Ovary (tissue), 10 donors: ENCODE measurements at places on chromosomes 3 and 15. TPM values are rescaled to one million over a fixed set of nuclear protein-coding genes. Genes with fewer than 3 reads are reported as not detected.

DNA sequence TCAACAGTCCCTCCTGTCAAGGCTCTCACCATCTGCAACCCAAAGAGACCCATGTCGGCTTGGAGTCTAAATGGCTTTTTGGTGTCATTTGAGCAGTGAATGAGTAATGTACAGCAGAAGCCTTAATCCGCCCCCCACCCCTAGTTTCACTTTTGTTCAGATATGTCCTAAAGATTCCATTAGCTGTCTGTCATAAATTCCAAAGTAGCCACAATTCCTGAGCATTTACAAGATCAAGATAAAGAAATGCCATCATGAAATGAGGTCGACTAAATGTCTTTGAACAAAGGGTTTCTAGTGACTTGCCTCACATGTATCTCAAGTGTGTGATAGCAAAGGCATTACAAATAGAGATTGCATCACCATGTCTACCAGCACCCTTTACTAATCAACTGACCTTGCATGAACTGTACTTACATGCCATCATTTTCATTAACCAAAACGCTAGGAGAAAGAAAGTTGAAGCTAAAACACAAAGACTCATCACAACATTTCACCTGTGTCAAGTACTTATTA is 123.8 kb upstream of the PHLDB2 start:
- H3K27ac ChIP-seq = no peak overlapping the region
- H3K27me3 ChIP-seq = no peaks in the 10 kb centered on the region
- peaks cover 14% of the 10 kb centered on the region for H3K4me1 ChIP-seq
- no peak overlapping the region for H3K4me3 ChIP-seq
- no peak for DNase-seq
- H3K36me3 ChIP-seq = no peaks in the 10 kb centered on the region

Gene CLDN18
- not detected for total RNA-seq

Gene ANKRD63
- 0.27 TPM for total RNA-seq

Gene PIGBOS1
- total RNA-seq = 14.9 TPM

GRCh38 chr3:38587548-38588131 is 61.8 kb downstream of the SCN5A start:
- no peaks in the 10 kb centered on the region for H3K27me3 ChIP-seq
- no peaks in the 10 kb centered on the region for H3K4me1 ChIP-seq
- no peak overlapping the region for H3K4me3 ChIP-seq
- DNase-seq = peak; percentile 9

Gene POLQ
- total RNA-seq = 0.41 TPM

- H3K4me1 ChIP-seq = peaks cover 2% of the 10 kb centered on the region
- no peak for DNase-seq
- no peak overlapping the region for H3K4me3 ChIP-seq
- no peaks in the 10 kb centered on the region for H3K36me3 ChIP-seq
- no peak overlapping the region for H3K27ac ChIP-seq
- no peaks in the 10 kb centered on the region for H3K27me3 ChIP-seq
These were observed 13.2 kb downstream of the ABTB1 start for GRCh38 chr3:127685708-127686511.

DNA sequence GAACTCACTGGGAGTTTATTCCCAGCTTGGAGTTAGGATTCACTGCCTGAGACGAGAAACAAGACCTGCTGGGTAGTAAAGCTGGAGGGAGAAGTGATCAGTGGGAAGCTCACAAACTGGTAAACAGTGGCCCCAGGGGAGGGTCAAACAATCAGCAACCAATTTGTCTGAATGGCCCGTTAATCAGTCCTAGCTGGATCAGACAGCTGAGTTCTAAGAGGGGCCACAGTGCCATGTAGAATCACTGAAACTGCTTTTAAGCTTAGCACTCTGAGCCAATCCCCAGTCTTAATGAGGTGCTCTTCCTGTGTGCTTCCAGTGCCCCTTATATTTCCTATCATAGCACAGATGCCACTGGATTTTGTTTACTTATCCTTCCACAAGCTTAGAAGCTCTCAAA is 591.7 kb downstream of the RSL24D1 start:
- no peaks in the 10 kb centered on the region for H3K4me1 ChIP-seq
- no peak overlapping the region for H3K27ac ChIP-seq
- no peaks in the 10 kb centered on the region for H3K27me3 ChIP-seq
- no peaks in the 10 kb centered on the region for H3K36me3 ChIP-seq
- DNase-seq = no peak

Gene HYAL1
- 3.3 TPM for total RNA-seq

GRCh38 chr15:58689646-58690045 is 59.9 kb downstream of the ADAM10 start:
- no peaks in the 10 kb centered on the region for H3K27me3 ChIP-seq
- H3K4me1 ChIP-seq = no peaks in the 10 kb centered on the region
- H3K27ac ChIP-seq = no peak overlapping the region
- no peak overlapping the region for H3K4me3 ChIP-seq
- DNase-seq = no peak
- H3K36me3 ChIP-seq = no peaks in the 10 kb centered on the region

DNA sequence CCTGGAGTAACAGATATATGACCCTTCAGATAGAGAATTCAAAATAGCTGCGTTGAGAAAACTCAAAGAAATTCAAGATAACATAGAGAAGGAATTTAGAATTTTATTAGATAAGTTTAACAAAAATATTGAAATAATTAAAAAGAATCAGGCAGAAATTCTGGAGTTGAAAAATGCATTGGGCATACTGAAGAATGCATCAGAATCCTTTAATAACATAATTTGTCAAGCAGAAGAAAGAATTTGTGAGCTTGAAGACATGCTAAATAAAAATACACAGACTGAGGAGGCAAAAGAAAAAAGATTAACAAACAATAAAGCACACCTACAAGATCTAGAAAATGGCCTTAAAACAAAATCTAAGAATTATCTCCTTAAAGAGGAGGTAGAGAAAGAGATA is 50.5 kb downstream of the SPTSSB start:
- no peak overlapping the region for H3K27ac ChIP-seq
- H3K36me3 ChIP-seq = no peaks in the 10 kb centered on the region
- no peak overlapping the region for H3K4me3 ChIP-seq

- no peaks in the 10 kb centered on the region for H3K27me3 ChIP-seq
- H3K27ac ChIP-seq = no peak overlapping the region
- H3K36me3 ChIP-seq = no peaks in the 10 kb centered on the region
These were observed 247.8 kb upstream of the ALCAM start for GRCh38 chr3:105118905-105119304.

DNA sequence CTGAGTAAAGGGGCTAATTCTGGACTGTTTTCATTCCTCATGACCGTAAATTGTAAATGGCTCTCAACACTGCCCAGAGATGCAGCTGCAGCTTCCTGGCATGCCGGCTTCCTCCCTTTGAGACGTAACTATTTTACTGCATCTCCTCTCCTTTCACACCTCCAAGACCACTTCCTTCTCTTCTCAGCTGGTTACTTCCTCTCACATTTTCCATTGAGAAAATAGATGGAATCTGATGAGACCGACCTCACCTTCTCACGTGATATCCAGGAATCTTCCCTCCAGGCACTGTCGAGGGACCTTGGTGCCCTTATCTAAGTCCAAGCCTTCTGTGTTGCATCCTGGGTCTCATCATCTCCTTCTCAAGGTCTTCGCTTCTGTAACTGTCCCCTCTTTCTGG is 12.7 kb downstream of the LYSMD4 start:
- no peaks in the 10 kb centered on the region for H3K36me3 ChIP-seq
- no peak overlapping the region for H3K4me3 ChIP-seq
- no peaks in the 10 kb centered on the region for H3K4me1 ChIP-seq
- no peak overlapping the region for H3K27ac ChIP-seq

DNA sequence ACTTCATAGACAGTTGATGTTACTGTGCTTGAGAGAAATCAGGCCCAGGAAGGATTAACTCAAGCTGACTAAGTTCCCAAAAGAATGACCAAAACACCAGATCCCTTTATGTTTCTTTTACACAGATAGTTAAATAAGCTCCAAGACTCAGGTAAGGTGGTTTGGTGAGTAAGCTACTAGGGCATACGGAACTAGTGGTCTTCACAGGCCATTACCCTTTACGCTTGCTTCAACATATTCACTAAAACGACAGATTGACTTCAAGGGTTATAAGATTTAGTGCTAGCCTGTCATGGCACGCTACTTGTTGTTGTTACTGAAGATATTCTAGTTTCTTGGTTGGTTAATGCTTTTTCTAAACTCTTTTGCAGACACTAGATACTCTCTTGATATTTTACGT is 369.3 kb downstream of the LPP start:
- no peak overlapping the region for H3K27ac ChIP-seq
- DNase-seq = no peak
- H3K4me3 ChIP-seq = no peak overlapping the region
- H3K4me1 ChIP-seq = peaks cover 3% of the 10 kb centered on the region
- H3K27me3 ChIP-seq = no peaks in the 10 kb centered on the region
- no peaks in the 10 kb centered on the region for H3K36me3 ChIP-seq

Gene GNAT1
- total RNA-seq = not detected

GRCh38 chr15:52171386-52171785 is 19.8 kb downstream of the GNB5 start:
- H3K27ac ChIP-seq = peak overlapping the region; percentile 20
- no peaks in the 10 kb centered on the region for H3K36me3 ChIP-seq
- no peak overlapping the region for H3K4me3 ChIP-seq
- H3K27me3 ChIP-seq = no peaks in the 10 kb centered on the region
- no peak for DNase-seq

DNA sequence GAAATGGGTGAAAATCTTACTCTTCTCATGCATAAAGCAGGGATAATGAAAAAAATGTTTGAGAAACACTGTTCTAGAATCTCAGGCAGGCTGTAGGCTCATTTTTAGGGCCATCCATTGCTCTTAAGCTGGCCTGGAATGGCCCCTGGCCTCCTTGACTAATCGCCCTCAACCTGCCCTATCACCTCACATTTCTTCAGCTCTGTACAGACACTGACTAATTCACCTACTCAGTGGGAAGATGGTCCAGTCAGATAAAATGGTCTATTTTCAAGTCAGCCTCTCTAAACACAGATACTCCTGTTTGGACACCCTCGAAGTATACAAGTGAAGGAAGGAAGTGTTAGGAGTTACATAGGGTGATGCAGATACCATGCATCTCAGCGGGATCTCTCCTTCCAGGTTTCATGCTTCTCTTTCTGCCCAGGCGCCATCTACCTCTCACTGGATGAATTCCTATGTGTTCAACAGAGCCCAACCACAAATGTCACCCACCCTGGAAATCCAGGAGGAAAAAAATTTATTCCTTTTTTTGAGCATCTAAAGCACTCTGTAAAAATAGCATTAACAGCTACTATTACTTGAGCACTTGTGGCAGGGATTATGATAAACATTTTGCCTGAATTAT is 12.1 kb downstream of the FMN1 start:
- H3K4me3 ChIP-seq = no peak overlapping the region
- H3K4me1 ChIP-seq = no peaks in the 10 kb centered on the region
- H3K36me3 ChIP-seq = no peaks in the 10 kb centered on the region
- H3K27me3 ChIP-seq = no peaks in the 10 kb centered on the region
- no peak overlapping the region for H3K27ac ChIP-seq

DNA sequence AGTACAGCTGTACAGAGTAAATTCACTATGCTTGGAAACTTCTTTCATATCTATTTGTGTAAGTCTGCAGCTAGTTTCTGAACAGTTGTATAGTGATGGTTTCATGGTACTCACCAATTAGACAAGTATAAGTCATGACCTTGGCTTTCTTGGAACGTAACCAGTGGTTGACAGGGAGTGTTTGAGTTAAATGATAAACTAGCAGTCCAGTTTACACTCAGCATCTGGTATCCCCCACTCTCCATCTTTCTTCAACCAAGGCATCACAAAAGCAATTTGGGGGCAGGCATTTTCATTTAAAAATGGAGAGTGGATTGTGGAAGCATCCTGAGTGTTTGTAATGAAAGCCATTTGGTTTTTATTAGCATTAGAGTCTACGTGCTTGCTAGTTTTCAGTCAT is 26.0 kb downstream of the MME start:
- H3K36me3 ChIP-seq = no peaks in the 10 kb centered on the region
- no peaks in the 10 kb centered on the region for H3K27me3 ChIP-seq
- H3K4me3 ChIP-seq = no peak overlapping the region
- H3K4me1 ChIP-seq = no peaks in the 10 kb centered on the region
- no peak for DNase-seq

Gene ABHD17C
- total RNA-seq = 3.7 TPM

DNA sequence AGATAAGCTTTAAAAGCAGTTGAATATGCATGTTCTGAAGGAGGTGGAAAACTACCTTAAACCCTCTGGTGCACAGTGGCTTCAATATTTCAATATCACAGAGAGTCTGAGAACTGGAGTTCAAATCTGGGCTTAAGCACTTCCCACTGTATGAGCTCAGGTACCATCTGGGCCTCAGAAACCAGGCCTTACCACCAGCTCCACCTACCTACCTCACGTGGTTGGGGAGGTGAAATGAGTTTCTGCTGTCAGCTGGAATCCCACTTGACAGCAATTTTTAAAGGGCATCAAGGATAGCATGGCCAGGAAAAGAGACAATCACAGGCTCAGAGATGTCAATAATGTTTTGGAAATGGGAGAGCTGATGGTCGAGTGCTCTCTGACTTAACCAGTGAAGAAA is 5.0 kb downstream of the CHCHD4 start:
- peaks cover 16% of the 10 kb centered on the region for H3K4me1 ChIP-seq
- H3K27ac ChIP-seq = no peak overlapping the region
- no peak for DNase-seq
- no peaks in the 10 kb centered on the region for H3K27me3 ChIP-seq
